Activated CD4-positive, alpha-beta T cell treated with anti-CD3 and anti-CD28 coated beads, Interleukin-10, Interleukin-2, amounts not matched to agents 100 ng/mL and 50 ng/mL, durations not matched to agents 16 hours and 8 hours (primary cell): ENCODE measurements at places on chromosomes 1 and 21.

- DNase-seq = no peak
Observed at GRCh38 chr1:38152351-38153065, 105.9 kb upstream of the POU3F1 start.

GRCh38 chr1:217432339-217432738, 198.6 kb downstream of the GPATCH2 start:
- DNase-seq = no peak

DNA sequence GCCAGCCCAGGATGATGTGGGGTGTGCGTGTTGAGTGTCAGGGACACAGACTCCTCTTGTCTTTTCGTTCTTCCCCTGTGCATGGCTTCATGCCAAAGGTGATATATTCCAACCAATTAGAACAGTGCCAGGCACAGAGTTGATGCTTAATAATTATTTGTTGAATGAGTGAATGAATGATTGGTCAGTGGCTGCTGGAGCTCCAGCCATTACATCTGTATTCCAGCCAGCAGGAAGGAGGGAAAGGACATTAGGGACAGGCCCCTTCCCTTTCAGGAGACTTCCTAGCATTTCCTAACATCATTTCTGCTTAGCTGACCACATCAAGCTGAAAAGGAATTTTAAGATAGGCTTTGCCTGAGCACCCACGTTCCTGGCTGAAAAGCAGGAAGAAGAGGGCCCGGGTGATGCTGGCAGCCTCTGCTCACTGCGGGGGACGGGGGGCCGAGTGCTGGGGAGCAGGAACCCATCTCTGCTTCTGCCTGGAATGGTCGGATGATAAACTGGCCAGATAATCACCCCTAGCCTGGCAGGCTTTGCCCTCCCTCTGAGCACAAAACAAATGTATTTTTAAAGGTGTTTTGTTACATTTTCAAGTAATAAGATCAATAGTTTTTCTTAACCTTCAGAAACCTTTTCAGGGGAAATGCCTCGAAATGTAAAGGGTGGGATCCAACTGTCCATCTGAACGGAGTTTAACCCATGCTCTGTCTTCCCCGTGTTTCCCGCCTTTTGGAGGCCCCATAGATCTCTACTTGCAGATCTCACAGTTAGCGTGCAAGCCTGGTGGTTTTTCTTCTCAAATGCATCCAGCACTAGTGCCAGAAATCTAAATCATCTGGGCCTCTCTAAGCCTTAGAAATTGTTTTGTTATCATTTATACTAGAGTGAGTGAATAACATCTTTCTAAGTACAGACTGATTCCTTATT, 39.0 kb downstream of the SLC37A1 start:
- no peak for DNase-seq

DNA sequence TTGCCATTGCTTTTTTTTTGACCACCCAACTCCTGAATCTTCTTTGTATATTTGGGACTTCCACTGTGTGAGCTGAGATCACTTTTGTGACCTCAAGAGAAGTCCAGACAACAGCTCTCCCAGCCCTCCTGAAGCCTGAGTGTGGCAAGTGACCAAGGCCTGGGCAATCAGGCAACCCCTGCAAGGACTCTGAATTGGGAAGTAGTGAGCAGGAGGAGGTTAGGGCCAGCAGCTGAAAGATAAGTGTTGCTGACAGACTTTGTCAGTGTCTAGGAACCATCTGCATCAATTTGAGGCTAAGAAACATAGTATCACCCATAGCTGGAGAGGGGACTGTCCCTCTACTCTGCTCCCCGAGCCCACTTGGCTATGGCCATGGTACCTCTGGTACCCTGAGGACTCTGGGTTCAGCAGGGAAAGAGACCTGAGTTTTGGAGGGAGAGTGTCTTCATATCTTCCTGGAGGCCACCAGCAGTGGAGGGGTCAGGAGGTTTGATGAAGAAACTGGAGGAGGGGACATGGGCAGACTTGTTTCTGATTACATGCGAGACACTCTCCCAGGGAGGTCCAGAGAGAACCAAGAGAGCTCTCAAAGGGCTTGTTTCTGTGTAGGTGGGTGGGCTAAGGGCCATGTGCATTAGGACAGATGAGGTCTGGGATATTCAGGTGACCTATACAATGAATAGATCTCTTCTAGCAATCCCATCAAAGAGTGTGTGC, 147.0 kb upstream of the DNAH14 start:
- no peak for DNase-seq
